T-cell (primary cell): ENCODE measurements at places on chromosomes 4 and X.

DNA sequence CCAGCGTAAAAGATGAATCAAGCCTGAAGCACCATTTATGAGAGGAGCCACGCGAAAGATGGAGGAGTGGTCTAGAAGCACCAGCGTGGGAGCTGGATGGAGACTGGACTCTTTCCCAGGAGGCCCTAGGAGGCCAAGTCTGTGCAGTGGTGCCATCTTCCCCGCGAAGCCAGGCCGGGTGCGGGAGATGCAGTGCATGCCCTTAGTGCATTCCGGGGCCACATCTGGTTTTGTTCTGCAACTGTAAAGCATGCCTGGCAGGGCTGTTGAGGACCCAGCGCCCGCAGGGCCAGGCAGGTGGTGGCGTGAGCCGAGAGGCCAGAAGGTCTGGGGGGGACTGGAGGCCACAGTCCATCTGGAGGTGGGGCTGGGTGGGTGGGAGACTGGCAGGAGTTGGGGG lies 78.6 kb upstream of the ADRA2C start:
- no peak for DNase-seq

DNA sequence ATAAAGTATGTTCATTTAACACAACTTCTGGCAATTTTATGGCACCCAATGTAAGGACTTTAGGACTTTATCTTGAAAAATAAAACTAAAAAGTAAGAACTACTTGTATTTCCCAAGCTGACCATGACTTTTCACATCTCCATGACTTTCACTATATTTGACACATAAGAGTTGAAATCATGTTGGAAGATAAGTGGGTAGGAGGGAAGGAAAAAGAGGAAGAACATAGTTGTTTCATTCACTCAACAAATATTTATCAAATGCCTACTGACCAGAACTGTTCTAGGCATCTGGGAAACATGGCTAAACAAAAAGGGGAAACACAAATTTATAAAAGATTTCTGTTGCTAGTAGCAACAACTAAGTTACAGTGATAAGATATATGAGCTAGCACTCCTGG lies 16.0 kb downstream of the SCLT1 start:
- DNase-seq: no peak

GRCh38 chr4:109462802-109463201 lies 29.2 kb downstream of the SEC24B start:
- no peak for DNase-seq

DNA sequence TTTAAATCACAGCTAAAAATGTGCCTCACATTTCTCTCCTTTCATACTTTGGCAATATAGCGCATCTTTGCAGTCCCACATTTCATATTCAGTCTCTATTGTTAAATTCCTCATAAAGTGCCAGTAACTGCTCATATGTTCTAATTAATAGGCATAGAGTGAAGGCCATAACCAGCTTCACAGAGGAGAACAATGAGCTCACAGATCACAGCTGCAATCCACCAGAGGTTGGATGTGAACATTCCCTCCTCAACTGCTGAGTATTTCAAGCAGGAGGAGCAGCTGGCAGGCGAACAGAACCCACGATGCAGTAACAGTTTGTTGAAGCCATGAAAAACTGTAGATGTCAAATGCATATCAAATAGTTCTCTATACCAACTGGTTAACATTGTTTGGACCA lies 2088.7 kb upstream of the AGA start:
- no peak for DNase-seq

GRCh38 chr4:177921715-177922114 lies 479.5 kb upstream of the AGA start:
- DNase-seq: no peak

GRCh38 chrX:65576160-65576559 lies 41.6 kb upstream of the LAS1L start:
- DNase-seq: no peak

- DNase-seq: no peak
These were observed 725.0 kb downstream of the CCSER1 start for GRCh38 chr4:90852237-90852636.

GRCh38 chr4:77911842-77912450 lies 49.3 kb downstream of the MRPL1 start:
- DNase-seq: no peak

GRCh38 chr4:89217604-89218003 lies 90.0 kb downstream of the GPRIN3 start:
- no peak for DNase-seq

DNA sequence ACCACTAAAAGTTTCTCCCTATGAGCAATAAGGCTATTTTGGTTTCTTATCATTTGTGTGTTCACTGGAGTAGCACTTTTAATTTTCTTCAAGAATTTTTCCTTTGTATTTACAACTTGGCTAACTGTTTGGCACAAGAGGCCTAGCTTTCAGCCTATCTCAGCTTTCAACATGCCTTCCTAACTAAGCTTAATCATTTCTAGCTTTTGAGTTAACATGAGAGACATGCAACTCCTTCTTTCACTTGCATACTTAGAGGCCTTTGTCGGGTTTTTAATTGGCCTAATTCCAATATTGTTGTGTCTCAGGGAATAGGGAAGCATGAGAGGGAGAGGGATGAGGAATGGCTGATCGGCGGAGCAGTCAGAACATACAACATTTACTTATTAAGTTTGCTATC lies 349.8 kb downstream of the OPHN1 start:
- DNase-seq: no peak

GRCh38 chrX:38861489-38861888 lies 60.2 kb downstream of the MID1IP1 start:
- no peak for DNase-seq

DNA sequence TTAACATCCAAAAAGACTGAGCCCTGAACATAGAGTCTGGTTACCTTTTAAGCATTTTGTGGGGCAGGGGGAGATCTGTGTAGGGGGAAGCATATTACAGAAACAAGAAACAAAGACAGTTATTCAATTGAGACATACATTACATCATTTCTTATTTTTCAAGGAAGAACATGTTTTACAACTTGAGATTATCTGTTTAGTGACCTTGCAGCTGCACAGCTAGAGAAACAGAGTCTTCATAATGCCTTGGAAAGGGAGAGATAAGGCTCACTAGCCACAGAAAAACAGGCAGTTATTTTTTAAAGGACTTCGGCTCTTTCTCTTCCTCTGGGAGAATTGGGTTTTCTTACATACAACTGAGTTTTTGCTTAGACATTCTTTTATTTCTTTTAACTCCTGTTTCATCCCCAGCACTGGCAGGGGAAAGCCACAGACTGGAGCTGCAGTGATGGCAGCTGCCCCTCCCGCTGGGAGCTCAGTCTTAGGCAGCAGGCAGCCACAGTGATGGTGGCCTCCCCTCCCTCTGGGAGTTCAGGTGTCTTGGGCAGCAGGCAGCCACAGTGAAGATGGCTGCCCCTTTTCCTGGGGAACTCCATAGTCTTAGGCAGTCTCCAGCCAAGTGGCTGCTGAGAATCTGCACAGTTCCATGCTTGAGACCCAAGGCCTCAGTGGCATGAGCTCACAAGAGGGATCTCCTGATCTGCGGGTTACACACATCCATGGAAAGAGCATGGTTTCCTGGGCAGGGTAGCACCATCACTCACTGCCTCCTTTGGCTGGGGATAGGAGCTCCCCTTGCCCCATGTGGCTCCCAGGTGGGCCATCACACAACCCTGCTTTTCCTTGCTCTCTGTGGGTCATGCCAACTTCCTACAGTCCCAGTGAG lies 19.4 kb upstream of the TMPRSS11F start:
- DNase-seq: no peak

DNA sequence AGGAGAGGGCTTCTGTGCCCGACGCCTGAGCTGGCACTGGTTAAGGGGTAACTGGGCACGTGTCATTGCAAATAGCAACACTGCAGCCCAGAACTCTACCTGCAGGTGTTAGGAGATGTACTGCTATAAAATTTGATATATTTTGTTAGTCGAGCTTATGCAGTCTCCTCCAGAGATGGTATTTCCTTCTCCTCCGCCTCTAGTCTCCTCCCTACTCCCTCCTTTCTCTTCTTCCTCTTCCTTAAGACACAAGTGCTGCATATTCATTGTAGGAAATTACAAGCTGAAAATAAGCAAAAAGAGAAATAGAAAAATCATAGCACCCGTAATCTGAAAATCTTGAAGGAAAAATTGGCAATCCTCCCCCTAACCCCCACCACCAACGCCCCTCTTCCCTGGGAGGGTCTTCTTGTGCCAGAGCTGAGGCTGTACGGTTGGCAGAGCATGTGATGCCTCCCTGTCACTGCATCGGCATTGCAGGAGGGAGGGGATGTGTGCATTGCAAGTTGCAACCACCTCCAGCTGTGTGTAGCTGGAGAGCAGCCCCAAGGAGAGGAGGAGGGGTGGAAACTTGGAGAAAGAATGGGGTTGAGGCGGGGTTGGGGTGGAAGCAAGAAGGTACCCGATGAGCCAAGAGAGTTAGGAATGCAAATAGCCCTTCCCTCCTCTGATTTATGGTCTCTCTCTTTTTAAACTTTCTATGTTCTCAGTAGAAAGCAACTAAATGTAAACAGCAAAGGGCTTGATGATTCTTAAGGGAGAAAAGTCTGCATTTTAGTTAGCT lies 48.3 kb upstream of the MND1 start:
- DNase-seq: no peak

- DNase-seq: no peak
These were observed 1.7 kb downstream of the CLCN4 start for GRCh38 chrX:10158279-10159144.

- no peak for DNase-seq
These were observed 3.5 kb downstream of the EPGN start for GRCh38 chr4:74311696-74312313.

DNA sequence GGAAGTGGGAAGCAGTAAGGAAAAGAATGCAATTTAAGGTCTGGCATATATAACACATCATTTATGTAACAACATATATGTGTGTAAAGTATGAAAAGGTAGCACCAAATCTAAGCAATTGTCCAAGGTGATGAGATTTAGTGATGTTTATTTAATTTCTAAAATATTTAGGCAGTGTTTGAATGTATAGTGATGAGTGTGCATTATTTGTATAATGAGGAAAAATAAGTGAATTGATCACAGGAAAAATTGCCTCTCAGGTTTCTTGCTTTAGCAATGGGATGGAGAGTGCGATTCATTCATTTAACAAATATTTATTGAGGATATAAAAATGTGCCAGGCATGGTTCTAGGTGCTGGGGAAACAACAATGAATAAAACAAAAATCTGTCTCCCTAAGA lies 2.2 kb upstream of the MAGED1 start:
- no peak for DNase-seq

- no peak for DNase-seq
These were observed 4.6 kb downstream of the ARHGAP10 start for GRCh38 chr4:147736458-147736857.

DNA sequence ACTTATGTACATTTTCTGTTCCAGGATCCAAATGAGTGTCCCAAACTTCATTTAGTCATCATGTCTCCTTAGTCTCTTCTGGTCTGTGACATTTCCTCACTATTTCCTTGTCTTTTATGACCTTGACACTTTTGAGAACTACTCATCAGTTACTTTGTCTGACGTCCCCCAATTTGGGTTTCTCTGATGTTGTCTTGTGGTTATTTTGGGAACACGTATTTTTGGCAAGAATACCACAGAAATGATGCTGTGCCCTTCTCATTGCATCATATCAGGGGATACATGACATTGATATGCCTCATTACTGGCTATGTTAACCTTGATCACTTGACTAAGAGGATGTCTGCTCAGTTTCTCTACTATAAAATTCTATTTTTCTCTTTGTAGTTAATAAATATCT lies 308.8 kb downstream of the ZNF674 start:
- no peak for DNase-seq

- DNase-seq: no peak
These were observed 115.4 kb upstream of the EMCN start for GRCh38 chr4:100633269-100633668.

- DNase-seq: peak; percentile 46
These were observed 501 bp downstream of the ZNF518B start for GRCh38 chr4:10456595-10457254.

- no peak for DNase-seq
These were observed 149.8 kb upstream of the RASGEF1B start for GRCh38 chr4:81621490-81621889.

- no peak for DNase-seq
These were observed 252.4 kb upstream of the FAT4 start for GRCh38 chr4:125062115-125063050.

DNA sequence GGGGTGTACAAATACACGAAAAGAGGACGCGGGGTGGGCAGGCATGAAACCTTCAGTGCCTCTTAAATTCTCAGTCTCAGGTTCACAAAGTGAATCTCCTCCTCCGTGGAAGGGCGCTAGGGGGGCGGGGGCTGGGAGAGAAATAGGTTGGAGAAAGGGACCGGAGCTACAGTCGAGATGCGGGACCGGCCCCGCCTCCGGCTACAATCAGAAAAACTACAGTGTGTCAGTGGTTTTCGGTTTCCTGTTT lies 3.4 kb downstream of the MAML3 start:
- no peak for DNase-seq

DNA sequence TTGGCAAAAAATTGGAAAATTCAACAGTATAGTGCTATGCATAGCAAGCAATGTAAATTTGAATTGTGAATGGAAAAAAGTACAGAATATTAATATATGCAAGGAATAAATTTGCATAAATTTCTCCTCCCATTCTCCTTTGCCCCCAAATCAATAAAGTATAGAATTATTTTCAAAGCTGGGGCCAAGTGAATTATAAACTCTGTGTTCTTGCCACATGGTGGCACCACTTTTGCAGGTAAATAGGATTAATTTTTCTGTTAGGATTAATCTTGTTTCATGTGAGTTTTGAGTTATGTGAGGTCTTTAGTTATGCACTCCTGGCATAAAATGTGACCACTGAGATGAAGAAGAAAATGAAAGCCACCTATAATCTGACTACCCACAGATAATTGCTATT lies 19.9 kb downstream of the COPS4 start:
- no peak for DNase-seq

DNA sequence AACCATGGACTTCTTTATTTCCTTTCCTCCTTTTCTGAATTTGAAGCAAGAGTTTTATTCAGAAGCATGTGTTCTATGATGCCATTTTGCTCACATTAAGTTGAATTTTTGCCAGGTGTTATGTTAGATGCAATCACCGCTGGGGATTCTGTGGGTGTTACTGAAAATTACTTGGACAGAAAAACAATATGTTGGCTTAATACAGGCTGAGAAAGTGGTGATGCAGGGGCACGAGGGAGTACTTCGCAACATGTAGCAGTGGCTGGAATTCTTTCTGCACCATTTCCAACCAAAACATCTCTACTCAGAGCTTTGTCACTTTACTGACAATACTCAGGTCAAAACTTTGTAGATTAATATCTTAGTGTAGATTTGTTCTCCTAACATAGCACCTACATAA lies 109.2 kb upstream of the PCDH18 start:
- no peak for DNase-seq

GRCh38 chr4:165158762-165159161 lies 46.1 kb upstream of the TMEM192 start:
- DNase-seq: no peak

- no peak for DNase-seq
These were observed 1576.0 kb downstream of the RPA4 start for GRCh38 chrX:98459669-98460068.

DNA sequence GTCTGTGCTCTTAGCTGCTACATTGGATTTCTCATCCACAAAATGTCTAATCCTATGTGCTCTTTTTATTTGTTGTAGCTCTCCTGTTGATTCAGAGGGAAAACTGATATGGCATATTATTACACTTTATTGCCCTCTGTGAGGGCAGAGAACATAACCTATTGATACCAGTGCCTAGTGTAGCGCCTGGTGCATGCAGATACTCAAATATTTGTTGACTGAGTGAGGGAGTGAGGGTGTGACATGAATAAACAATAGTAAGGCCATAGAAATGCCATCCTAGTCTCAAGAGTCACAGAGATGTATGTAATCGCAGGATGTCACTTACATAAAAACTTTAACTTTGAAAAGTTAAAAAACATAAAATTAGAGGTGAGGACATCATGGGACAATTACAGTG lies 159.1 kb downstream of the SHROOM3 start:
- DNase-seq: no peak

GRCh38 chr4:165118256-165118909 lies 5.7 kb upstream of the TMEM192 start:
- no peak for DNase-seq
